ENCODE measurements at places on chromosomes 5 and 9.

- no peak for DNase-seq
These were observed 9.7 kb downstream of the ORM2 start for GRCh38 chr9:114339130-114339908.

DNA sequence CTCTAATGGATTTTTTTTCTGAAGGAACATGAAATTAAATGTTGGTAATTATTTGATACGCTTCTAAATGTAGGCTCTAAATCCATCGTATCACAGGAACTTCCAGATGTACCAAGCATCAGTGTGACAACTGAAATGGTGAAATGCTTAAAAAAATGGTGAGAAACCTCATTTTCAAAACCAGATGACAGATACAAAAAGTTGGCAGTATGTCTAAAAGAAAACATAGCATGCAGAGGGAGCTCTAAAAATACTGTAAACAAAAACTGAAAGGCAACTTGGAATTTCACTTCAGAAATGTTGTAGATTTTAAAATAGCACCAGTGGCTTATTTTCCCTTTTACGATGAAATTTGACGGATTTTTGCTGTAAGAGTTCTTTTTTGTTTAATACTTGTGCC lies 1043.6 kb upstream of the WWC1 start:
- DNase-seq = no peak

DNA sequence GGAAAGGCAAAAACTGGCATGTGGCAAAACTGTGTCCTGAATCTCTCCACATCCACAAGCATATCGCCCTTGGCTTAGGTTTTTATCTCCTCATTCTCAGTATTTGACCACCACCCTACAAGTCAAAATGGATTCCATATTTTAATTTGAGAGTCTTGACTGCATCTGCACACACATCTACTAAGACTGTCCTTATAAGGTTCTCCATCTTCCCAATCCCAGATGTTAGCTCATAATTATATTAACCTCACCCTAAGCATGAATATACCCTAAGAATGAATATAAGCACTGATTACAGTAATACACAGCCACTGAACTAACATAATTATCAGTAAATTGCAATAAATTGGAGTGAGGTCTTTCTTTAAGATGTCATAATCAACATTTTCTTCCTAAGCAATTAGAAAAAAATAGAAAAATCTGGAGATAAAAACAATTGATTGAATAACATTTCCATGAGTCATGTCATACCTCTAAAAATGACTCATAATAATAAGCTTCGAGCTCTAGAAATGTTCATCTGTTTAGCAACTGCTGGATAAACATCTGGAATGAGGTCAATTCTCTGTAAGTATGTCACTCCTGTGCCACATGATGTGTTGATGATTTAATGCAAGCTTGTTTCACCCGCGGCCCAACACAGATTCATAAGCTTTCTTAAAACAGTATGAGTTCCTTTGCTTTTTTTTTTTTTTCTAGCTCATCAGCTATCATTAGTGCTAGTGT lies 39.9 kb upstream of the PAM start:
- no peak for DNase-seq

GRCh38 chr5:163916861-163917260 lies 411.4 kb downstream of the MAT2B start:
- DNase-seq = no peak

- DNase-seq = no peak
These were observed 120.6 kb downstream of the TRIO start for GRCh38 chr5:14263699-14264098.

DNA sequence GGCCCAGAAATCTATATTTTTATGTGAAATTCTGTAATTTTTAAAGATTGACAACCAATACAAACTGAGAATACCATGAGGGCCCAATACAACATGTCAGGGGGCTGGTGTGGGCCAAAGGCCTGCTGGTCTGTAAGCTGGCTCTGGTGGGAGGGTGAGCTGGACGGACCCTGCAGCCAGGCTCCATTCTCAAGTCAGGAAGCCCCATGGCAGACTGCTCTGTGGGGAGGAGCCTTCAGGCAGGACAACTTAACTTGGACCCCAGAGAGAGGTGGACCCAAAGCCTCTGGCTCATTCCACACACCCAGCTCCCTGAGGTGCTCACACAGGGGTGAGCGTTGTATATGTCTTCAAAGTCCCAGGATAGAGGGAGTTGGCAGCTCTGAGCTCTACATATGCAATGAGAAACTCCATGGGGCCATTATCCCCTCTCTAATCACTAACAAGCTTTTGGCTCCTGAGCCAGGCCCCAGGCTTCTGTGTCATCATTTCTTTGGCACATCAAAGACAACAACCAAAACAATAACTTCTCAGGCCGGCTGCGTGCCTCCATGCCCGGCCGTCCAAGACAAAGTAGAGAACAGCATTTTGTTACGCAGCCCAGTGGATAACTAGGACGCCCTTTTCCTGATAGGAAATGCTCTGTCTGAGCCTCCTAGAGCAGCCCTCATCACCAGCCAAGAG lies 6.4 kb downstream of the SEPTIN8 start:
- DNase-seq = peak; percentile 78

- DNase-seq = no peak
These were observed 785.5 kb upstream of the EDIL3 start for GRCh38 chr5:85170183-85170582.

- DNase-seq = no peak
These were observed 195.6 kb downstream of the SPOCK1 start for GRCh38 chr5:137303509-137303908.

DNA sequence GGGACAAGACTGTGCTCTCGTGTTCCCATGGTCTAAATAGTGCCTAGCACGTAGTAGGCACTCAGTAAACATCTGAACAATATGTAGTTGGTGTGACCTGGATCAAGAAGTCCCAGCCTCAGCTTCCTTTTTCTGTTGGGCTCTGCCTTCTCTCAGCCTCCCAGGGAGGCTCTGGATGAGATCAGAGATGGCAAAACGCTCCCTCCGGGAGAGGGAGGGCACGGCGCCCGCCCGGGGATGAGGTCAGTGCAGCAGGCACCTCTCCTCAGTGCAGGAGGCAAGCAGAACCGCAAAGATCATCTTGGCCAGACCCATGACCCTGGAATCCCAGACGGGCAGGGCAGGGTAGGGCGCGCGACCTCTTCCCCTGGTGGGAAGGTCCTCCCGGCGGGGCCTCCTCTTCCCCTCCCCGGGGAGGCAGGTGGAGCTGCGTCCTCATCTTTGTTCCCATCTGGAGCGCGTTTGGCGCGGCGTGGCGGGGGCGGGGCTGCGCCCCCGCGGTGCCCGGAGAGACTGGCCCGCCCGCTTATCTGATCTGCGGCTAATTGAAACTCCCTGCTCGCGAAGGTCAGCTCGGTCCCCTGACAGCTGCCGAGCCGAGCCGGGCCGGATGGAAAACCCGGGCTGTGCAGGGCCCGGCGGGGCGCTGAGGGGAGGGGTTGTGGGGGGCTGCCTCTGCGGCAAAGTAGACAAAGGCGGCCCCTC lies 60.9 kb downstream of the CXXC5 start:
- DNase-seq = peak; percentile 91

- DNase-seq = peak; percentile 90
These were observed 209.2 kb upstream of the PAPPA start for GRCh38 chr9:115944166-115944948.

DNA sequence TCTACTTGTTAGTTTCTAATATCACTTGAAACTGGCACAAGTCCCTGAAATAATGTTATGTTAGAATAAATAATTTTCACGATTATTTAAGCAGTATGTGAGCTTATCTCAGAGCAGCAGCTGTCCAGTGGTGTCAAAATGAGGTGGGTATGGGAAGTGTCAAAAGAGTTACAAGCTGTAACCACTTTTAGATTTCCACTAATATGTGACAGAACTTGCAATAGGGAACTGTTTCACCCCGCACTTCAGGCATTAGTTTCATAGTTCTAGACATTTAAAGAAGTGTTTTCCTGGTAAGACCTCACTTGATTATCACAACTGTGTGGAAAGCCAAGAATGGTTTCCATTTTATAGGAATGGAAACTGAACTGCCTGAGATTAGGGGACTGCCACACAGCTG lies 2.9 kb upstream of the ISCA1 start:
- no peak for DNase-seq

DNA sequence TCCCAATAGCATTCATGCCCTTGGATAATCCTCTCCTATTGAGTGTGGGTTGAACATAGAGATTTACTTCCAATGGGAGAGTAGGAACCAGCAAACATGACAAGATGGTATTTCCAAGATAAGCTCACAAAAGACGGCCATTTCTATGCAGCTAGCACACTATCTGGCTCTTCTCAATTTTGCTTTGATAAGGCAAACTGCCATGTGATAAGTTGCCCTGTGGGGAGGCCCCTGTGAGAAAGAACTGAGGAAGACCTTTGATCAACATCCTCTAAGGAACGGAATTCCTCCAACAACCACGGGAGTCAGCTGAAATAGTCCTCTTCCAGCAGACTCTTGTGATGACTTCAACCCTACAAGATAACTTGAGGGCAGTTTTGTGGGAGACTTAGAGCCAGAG lies 211.9 kb upstream of the TRPM3 start:
- no peak for DNase-seq

DNA sequence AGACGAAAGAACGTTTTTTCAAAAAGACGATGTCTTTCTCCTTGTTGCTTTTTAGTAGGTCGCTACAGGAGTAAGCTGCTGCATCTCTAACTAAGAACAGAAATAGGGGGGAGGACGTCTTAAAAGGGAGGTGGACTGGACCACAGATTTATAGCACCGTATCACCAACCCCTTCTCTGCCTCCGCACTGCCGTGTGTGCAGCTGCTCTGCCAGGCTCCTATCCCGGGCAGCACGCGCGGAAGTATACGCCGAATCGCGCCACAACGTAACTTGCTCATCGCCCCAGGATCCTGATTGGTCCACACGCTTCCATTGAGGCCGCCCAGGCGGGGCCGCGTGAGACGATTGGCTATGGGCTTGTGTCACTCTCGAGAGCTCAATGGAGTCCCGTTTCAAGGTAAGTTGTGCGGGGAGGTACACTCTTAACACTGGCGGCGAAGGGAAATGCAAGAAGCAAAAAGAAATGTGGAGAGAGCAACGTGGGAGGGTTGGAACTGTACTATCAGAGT lies at the start of gene ELAVL2:
ELAVL2 (minus strand) TSS at position 121 of the 510 bp plus-strand sequence. CDS start 64,006 bp downstream, outside the sequence.
- peak; percentile 61 for DNase-seq

DNA sequence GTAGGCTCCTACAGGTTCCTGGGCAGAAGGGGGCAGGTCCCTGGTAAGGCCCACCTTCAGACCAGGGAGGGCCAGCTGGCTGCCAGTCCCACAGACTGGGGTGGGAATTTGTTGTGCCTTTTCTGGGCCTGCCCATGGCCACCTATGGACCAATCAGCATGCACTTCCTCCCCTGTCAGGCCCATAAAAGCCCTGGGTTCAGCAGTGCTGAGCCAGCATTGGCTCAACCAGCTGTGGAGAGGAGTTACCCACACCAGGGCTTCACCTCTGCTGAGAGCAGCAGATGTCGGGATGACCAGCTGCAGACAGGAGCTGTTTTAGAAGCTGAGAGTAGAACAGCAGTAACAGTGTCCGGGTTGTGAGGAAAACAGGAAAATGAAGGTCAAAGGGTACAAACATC lies 373.4 kb upstream of the ACO1 start:
- DNase-seq = no peak

DNA sequence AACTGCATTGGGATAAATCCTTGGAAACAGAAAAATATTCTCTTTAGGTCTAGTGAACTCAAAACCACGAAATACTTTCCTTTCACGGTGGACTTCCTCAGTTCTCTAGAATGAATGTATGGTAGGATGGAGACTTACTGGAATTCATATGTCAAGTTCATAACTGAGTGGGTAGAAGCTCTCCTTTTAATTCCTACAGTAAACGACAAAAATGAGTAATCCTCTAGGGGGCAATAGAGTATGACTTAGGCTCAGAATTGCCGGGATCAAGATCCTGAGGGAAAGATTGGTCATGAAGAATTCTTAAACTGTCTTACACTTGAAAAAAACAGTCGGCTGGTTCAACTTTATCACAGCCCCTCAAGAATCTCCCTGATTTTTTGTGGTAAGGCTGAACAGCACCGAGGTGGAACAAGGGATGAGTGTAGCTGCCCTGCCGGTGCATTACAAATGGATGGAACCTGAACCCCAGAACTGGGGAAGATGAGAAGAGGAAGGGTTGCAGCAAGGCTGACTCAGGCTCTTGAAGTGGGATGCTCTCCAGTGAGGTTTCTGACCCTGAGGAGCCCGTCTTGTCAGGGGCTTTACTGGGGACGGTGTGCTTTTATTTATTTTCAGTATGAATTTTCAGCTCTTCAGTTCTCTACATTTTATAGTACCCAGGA lies 14.0 kb upstream of the LOX start:
- DNase-seq = no peak

GRCh38 chr9:37935096-37935495 lies 31.2 kb upstream of the SLC25A51 start:
- no peak for DNase-seq

DNA sequence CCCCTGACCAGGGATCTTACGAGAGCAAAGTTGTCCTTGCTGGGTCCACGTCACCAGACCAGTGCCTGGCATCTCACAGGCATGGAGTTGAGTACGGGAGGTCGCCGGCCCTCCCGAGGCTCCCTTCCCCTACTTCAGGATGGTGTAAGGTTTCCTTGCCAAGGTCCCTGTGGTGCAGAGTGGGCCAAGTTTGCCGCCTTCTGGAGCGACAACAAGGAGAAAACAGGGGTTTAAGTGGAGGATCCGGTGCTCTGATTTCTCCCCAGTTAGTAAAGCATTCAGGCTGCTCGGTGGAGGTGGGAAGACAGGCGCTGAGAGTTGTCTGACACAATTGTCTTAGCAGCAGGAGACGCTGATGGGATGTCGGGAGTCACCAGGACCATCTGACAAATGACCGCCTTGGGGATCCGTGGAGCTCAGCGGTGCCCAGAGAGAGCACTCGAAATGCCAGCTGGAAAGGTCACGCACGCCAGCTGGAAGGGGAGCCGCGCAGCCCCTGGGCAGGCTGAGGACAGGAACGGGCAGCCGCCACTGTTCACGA lies 37.3 kb downstream of the ADAMTS2 start:
- peak; percentile 59 for DNase-seq

DNA sequence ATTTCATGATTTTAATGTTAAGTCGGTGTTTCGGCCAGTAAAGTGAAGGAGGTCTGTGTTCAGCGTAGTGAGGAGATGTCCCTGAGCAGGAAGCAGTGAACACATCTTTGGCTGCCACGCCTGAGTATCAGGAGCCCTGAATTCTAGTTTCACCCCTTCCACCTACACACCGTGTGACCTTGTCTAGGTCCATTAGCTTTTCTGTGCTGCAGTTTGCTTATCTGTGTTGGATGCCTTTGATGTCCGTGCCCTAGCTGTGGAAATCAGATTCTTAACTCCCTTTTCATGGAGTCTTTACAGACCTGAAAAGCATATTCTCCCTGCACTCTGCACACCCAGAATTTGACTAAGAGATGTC lies 601 bp downstream of the FBXO38 start:
- no peak for DNase-seq

- DNase-seq = no peak
These were observed 8.8 kb upstream of the SEPTIN8 start for GRCh38 chr5:132785864-132786263.

DNA sequence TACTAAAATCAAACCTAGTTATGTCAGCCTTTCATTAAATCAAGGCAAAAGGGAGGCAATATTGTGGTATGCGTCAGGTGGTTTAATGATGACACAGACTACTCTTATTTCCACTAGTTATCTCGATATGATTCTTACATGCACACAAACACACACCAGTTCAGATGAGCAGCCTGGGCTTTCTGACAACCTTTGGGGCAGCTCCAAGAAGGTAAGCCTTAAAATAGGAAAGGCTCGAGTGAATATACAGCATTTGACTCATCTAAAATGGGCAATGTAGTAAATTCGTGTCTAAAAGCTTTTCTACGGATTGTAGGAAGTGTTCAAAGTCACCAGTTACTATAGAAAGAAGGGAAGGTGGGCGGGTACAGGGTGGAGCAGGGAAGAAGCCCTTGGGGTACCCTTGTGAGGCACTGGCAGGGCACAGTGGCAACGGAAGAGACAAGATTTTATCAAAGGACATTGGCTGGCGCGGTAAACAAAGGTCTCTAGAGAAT lies 1.9 kb downstream of the ANKH start:
- DNase-seq = no peak

Measured in tibial artery (tissue), 4 donors.